ENCODE measurements at places on chromosomes 13 and 19.

- DNase-seq: peak; percentile 55
Observed at GRCh38 chr13:48648446-48648845, 5.3 kb upstream of the CYSLTR2 start.

- no peak for DNase-seq
Observed at GRCh38 chr19:39405958-39406655, 540 bp upstream of the ZFP36 start.

DNA sequence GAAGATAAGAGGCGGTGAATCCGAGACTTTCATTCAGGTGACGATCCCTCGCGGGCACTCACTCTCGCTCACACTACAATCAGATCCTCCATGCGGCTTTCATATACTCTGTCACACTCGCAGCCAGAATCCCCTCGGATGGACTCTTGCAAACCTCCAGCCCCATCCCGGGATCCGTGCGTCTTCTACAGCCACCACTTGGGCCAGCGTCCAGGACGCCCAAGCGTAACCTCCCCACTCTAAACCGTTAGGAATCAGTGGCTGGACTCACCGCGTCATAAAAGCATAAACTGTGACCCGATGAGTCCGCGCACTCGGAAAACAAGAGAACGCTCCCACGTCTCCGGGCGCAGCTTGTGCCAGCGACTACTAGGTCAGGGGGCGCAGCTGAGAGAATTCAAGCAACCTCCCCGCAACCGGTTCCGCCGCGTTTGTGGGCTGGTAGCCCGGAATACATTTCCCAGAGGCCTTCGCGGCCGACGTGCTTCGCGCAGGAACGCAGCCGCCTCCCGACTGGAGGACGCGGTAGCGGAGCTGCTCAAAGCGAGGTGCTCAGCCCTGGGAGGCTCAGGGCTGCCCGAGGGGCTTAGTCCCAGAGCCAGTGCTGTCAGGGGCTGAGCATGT lies 27.6 kb downstream of the ZNF607 start:
- peak; percentile 90 for DNase-seq

- no peak for DNase-seq
Observed at GRCh38 chr19:8041531-8041931, 11.0 kb upstream of the CCL25 start.

DNA sequence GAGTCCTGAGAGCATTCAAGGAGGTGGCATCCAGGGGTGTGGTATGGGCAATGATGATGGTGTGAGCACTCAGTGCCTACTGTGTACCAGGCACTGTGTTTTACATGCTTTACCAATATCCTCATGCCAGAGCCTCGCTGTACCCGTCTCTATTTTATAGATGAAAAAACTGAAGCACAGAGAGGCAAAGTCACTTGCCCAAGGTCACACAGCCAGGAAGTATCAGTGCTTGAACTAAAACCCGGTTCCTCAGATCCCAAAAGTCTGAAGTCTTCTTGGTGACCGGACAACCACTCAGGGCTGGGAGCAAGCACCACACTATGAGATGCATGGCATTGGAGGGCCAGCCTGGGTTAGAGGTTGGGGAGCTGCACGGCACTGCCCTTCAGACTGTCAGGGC lies 84.1 kb downstream of the CHST8 start:
- DNase-seq: no peak

- DNase-seq: no peak
Observed at GRCh38 chr19:55265173-55265572, 6.4 kb upstream of the PPP6R1 start.

DNA sequence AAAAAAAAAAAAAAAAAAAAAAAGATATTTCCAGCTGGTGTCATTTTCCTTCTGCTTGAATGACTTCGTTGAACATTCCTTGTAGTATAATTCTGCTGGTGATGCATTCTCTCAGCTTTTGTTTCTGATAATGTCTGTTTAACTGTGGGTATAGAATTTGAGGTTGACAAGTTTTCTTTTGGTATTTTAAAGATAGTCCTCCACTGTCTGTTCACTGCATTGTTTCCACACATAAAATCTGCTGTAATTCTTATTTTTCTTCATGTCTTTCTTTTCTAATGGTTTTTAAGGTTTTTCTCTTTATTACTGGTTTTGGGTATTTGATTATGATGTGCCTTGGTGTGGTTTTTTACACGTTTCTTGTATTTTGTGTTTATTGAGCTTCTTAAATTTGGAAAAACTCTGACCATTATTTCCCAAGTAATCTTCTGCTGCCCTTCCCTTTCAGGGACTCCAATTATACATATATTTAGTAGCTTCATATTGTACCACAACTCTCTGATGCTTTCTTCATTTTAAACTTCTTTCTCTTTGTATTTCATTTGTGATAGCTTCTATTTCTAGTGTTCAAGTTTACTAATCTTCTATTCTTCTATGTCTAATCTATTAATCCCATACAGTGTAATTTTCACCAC lies 6.3 kb downstream of the EEF1AKMT1 start:
- no peak for DNase-seq

GRCh38 chr19:6278051-6278450 lies 1.7 kb downstream of the MLLT1 start:
- DNase-seq: no peak

DNA sequence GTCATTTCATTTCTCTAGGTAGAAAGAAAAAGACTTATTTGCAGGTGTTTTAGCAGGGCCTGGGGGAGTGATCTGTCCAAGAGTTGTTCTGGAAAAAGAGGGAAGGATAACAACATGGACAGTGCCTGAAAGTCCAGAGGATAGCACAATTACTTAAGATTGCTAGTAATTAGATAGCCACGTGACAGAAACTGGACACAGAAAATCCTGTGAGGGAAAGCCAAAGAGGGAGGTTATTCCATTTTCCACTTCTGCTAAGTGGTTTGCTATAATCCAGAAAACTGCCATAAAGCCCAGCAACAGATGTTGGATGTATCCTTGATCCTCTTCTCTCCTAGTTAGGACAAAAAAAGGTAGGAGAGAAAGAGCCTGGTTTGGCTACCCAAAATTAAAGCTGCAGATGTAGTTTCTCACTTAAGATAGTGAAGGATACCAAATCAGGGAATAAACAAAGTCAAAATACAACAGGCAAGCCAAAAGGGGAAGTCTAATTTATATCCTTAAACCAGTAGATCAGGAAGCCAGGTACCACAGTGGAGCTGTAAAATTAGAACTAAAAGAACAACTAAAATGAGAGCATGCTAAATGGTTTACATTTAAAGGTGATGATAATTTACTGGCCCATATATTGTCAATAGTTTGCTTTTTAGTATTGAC lies 140.2 kb downstream of the VWA8 start:
- no peak for DNase-seq

- DNase-seq: peak; percentile 74
Observed at GRCh38 chr19:17289489-17289888, 7.8 kb downstream of the ANKLE1 start.

GRCh38 chr19:13121551-13122274 lies 3.6 kb downstream of the NACC1 start:
- DNase-seq: no peak

DNA sequence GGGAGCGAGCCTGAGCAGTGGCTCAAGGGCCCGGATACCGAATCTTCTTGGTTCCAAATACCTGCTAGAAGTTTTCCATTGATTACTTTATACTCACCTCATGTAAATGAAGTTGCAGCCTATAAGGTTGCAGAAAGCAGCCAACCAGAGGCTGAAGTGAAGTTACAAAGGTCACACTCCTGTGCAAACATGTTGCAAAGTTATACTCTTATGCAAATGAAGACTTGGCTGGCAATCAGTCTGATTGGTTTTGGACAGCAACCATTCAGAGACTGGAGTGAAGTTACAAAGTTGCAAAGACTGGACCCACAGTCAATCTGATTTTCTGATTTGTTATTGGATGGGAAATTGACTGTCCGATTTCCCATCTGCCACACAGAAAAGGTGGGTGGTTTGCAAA lies 152.5 kb downstream of the GGACT start:
- no peak for DNase-seq

- no peak for DNase-seq
Observed at GRCh38 chr13:96428911-96429310, 339.0 kb downstream of the HS6ST3 start.

DNA sequence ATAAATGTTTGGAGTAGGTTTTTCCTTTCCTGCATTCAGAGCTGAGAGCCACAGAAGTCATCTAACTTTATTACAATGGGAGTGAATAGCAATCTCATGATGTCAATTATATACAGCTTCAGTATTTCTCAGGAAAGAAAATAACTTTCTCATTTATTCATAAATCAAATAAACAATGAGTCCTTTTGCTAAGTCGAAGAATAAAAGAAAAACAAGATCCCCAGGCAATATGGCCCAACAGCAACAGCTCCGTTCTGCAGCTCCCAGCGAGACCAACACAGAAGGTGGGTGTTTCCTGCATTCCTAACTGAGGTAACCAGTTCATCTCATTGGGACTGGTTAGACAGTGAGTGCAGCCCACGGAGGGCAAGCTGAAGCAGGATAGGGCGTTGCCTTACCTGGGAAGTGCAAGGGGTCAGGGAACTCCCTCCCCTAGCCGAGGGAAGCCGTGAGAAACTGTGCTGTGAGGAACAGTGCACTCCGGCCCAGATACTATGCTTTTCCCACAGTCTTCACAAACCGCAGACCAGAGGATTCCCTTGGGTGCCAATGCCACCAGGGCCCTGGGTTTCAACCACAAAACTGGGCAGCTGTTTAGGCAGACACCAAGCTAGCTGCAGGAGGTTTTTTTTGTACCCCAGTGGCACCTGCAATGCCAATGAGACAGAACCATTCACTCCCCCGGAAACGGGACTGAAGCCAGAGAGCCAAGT lies 128.2 kb downstream of the SLITRK1 start:
- no peak for DNase-seq

- no peak for DNase-seq
Observed at GRCh38 chr13:53013113-53013512, 15.5 kb upstream of the OLFM4 start.

DNA sequence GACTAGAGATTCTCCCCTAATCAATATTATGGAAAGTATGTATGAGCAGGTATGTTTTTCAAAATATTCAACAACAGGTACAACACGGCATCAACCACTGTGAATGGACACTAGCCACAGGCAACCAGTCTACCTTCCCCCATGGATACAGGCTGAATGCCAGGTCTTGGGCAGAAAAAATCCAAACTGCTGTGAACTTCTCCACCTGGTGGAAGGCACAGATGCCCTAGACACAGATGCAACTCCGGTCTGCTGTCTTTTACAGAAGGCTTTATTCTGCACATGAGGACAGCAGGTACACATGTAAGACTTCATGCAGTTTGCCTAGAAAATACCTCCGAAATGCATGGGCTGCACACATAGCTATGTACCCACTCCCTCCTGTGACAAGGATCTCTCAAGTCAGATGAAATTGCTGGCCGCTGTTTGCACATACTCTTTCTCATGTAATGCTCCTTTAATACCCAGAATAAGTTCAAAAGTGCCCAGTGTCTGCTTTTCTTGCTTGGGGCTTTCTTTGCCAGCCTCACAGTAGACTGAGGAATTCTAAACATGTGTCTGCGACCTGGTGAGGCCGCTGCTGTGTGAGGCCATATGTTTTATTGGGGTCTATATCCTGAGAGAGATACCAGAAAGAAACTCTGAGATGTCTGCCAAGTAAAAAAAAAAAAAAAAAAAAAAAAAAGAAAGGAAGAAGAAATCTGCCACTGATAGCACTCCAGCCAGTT lies 325.9 kb downstream of the FOXO1 start:
- peak; percentile 59 for DNase-seq

DNA sequence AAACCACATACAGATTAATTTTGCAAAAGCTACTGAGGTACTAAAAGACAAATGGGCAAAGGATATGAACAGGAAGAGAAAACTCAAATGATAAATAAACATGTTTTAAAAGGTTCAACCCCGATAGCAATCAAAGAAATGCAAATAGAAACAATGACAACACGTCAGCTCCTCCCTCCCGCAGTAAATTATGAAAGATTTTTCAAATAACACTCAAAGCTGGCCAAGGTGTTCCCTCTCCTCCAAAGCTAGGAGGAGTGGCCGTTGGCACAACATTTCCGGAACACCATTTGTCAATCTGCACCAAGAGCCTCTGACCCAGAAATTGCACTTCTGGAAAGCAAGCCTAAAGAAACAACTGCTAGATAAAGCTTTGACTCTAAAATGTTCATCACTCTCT lies 28.3 kb downstream of the INSR start:
- peak; percentile 7 for DNase-seq

GRCh38 chr13:77265336-77265735 lies 61.6 kb downstream of the MYCBP2 start:
- no peak for DNase-seq

DNA sequence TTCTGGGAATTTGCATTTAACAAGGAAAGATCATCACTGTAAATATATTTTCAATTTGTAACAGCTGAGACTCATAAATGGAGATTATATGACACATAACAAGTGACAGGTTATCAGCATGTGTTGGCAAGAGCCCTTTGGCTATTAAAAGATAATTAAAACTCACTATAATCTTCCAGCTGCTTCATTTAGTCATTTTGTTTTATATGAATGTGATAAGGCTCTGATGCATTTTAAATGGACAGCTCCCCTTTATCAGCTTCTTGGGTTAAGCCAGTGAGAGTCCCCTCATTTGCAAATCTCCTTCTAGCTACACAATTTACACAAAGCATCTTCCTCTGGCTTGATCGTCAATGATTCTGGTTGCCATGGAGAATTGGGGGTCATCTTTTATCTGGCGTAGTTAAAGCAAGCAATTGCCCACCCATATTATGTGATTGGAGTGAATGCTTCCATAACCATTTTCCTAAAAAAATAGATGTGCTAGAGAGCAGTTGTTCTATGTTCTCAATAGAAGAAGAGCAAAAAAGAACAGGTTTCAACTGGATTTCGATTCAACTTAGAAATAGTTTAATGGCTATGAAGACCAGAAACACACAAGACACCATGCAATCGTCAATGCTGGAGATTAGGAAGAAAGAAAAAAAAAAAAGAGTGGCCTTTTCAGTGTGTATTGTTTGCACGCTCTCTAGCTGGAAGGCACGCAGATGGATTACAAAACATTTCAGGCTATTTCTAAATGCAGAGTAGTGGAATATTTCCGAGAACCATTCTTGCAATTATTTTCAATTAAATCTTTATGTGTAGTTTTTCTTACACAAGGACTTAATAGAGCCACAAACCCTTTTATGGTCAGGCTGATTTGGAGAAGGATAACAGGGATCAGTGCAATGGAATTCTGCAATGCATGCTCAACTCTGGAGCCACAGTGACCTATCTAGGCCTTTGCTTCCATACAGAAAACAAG lies 27.4 kb downstream of the STARD13 start:
- DNase-seq: no peak

- DNase-seq: peak; percentile 37
Observed at GRCh38 chr13:73672492-73672891, 461.7 kb downstream of the KLF12 start.

- DNase-seq: no peak
Observed at GRCh38 chr19:5937550-5937949, 23.5 kb downstream of the CAPS start.

- DNase-seq: peak; percentile 35
Observed at GRCh38 chr13:110047496-110047895, 259.5 kb downstream of the COL4A1 start.

- DNase-seq: no peak
Observed at GRCh38 chr13:45779901-45780300, 71.7 kb downstream of the SIAH3 start.

DNA sequence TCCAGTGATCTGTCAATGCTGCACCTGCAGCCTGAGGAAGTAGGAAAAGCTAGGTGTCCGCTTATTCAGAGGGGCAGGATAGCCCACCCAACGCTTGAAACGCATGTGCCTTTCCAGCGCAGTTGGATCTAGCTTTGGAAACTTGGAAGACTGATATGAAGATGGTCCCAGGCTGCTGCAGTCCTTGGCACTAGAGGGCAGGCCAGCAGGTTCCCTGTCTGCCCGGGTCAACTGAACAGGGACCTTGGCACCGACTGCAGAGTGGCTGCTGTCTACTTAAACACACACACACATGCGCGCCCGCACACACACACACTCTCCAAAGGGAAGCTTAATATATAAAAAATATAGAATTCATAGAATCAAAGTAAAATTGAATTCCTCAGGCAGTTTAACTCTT lies 100.0 kb downstream of the TSHZ3 start:
- DNase-seq: no peak

Measured in endothelial cell of umbilical vein (primary cell).